ENCODE measurements at places on chromosomes 11 and 22.

- no peak for DNase-seq
Measured at GRCh38 chr11:20926799-20927540, 257.6 kb downstream of the NELL1 start.

GRCh38 chr22:23685205-23685784 lies 5.5 kb upstream of the RGL4 start:
- no peak for DNase-seq

DNA sequence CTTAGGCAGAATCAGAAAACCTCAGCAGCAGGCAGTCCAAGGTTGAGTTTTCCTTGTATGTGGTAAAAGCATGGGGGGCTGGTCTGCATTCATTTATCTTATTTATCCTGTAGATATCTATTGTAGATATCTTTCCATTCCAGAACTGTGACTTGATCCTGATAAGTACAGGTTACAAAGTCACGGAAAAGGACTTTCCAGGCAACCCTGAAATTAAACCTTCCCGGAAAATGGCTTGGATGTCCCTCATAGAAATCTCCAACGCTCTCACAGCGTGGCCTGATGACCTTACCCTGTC lies 48.8 kb upstream of the MYO18B start:
- no peak for DNase-seq

DNA sequence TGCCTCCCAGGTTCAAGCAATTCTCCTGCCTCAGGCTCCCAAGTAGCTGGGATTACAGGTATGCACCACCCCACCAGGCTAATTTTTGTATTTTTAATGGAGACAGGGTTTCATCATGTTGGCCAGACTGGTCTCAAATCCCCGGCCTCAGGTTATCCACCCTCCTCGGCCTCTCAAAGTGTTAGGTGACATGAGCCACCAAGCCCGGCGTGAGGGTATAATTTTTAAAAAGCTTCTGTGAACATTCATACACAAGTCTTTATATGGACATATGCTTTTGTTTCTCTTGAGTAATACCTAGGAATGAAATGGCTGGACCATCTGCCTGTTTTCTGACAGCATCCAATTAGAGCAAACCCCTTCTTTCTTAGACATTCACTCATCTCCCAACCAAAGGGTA lies 14.3 kb upstream of the NAALAD2 start:
- no peak for DNase-seq

DNA sequence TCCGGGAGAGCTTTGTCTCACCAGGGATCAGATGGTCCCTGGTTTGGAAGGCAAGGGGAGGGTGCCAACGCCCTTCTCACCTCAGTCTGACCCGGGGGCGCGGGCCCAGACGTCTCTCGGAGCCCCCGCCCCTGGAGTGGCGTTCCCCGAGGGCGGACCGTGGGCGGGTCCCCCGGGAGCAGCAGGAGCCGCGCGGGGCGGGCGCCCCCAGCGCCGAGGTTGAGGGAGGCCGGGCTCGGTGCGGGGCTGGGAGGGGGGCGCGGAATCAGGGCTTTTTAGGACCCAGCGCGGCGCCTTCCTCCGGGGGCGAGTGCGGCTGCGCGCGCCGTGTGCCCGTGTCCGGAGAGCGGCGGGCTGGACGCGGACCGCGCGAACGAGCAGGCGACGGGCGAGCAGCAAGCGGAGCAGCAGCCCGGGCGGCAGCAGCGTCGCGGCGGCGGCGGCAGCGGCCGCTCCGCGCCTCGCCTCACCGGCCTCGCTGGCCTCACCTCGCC lies at the start of gene KCNC1:
Gene KCNC1, plus strand, starts transcription at position 364 of the 494 bp plus-strand sequence. CDS start 1,222 bp downstream, outside the sequence.
- no peak for DNase-seq

DNA sequence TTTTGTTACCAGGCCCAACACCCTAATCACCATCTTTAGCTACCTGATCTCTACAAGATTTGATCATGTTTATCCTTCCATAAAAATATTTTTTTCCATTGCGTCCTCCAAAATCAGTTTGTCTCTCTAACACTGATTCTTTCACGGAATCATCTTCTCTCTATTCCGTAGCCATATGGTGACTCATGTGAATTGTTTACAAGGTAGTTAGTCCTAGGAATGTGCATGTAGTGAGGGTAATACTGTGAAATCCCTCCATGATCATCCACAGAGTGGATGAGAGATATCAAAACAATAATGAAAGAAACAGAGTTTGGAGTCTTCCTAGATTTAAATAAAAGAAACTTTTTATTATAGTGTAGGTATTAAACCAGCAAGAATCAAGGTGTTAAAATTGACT lies 230.2 kb downstream of the METTL15 start:
- no peak for DNase-seq

All from GM04503 (cell line).